ENCODE measurements at places on chromosomes 16 and 17. TPM values are rescaled to one million over a fixed set of nuclear protein-coding genes. Genes with fewer than 3 reads are reported as not detected.

- H3K4me1 ChIP-seq, result no peaks in the 10 kb centered on the region
- no peak for DNase-seq
- H3K27ac ChIP-seq, result no peak overlapping the region
- no peak overlapping the region for H3K4me3 ChIP-seq
Measured at GRCh38 chr17:34892461-34893249, 68.6 kb downstream of the CCT6B start.

GRCh38 chr17:17814162-17815061 lies 22.4 kb downstream of the SREBF1 start:
- DNase-seq, result no peak
- H3K4me3 ChIP-seq, result no peak overlapping the region
- peaks cover 21% of the 10 kb centered on the region for H3K4me1 ChIP-seq
- peaks cover 83% of the 10 kb centered on the region for H3K36me3 ChIP-seq

DNA sequence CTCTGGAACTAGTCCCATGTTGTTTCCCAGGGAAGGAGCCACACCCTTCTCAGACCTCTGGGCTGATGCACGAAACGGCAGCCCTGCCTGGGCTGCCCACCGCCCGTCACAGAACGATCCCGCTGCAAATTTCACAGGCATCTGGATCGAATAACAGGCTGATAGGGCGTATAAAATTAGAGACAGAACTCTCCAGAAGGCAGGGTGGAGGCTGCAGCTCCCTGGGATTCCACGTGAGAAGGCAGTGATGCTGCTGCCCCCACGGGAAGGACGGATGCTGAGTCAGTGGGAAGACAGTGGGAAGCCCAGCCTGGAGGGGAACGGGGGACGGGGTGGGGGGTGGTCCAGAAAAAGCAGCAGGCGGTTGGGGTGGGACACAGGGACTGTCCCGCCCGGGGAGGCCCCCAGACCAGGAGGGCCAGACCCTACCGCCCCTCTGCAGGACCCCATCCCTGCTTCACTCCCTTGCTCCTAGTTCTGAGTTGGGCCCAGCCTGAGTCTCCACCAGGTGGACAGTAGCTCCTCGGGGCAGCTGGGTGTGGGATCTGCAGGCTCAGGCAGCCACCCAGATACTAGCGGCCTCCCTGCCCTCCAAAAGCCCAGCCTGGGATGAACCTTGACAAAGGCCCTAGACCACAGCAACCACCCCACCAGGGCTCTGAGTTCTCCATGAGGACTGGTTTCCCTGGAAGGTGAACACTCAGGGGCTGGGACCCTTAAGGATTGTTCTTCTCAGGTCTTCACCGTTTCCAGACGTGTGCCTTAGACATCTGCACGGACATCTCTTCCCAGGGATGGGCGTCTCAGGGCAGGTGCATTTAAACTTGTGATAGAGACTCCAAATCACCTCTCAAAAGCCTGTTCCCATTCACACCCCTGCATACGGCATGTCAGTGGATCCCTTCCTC lies 117.8 kb downstream of the METRNL start:
- DNase-seq, result peak; percentile 37
- H3K4me1 ChIP-seq, result no peaks in the 10 kb centered on the region
- H3K27ac ChIP-seq, result no peak overlapping the region
- no peak overlapping the region for H3K4me3 ChIP-seq

DNA sequence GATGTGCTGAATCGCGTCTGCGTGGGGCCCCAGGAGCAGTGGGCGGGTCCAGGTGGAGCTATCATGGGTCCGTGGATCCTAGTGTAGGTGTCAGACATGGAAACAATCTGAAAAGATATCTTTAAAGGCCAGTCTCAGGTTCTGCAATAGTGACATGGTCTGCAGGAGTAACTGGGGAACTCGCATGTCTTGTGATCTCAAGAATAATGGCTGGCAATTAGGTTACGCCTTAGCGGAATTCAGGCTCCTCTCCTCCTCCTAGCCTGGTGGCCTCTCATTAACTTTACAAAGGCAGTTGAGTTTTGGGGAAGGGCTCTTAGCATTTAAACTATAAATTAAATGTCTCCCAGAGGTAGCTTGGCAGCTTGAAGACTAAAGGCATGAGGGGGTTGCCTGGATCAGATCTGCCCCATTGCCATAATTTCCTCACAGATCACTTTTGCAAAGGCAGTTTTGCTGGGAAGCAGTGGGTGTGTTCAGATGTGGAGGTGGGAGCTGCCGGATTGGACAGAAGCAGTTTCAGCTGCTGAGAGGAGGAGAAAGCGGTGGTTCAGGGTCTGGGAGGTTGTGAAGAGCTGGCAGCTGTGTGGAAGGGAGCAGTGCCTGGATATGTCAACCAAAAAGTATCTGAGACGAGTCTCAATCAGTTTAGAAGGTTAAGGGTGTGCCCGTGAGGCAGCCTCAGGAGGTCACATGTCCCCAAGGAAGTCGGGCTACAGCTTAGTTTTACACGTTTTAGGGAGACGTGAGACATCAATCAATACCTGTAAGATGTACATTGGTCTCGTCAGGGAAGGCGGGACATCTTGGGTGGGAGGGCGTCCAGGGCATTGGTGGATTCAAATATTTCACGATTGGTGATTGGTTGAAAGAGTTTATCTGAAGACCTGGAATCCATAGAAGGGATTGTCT lies 2.7 kb downstream of the TBCD start:
- H3K27me3 ChIP-seq, result no peaks in the 10 kb centered on the region
- peaks cover 3% of the 10 kb centered on the region for H3K36me3 ChIP-seq
- DNase-seq, result no peak
- peaks cover 13% of the 10 kb centered on the region for H3K4me1 ChIP-seq
- H3K4me3 ChIP-seq, result no peak overlapping the region
- no peak overlapping the region for H3K27ac ChIP-seq

- no peaks in the 10 kb centered on the region for H3K27me3 ChIP-seq
- H3K4me1 ChIP-seq, result no peaks in the 10 kb centered on the region
- H3K4me3 ChIP-seq, result no peak overlapping the region
- DNase-seq, result no peak
- peaks cover 49% of the 10 kb centered on the region for H3K36me3 ChIP-seq
- H3K27ac ChIP-seq, result no peak overlapping the region
Measured at GRCh38 chr16:82146957-82147356, 23.1 kb downstream of the MPHOSPH6 start.

- peaks cover 8% of the 10 kb centered on the region for H3K27me3 ChIP-seq
- no peaks in the 10 kb centered on the region for H3K4me1 ChIP-seq
- no peak overlapping the region for H3K27ac ChIP-seq
- H3K36me3 ChIP-seq, result no peaks in the 10 kb centered on the region
- no peak overlapping the region for H3K4me3 ChIP-seq
- DNase-seq, result no peak
Measured at GRCh38 chr16:50525716-50526115, 22.5 kb upstream of the NKD1 start.

DNA sequence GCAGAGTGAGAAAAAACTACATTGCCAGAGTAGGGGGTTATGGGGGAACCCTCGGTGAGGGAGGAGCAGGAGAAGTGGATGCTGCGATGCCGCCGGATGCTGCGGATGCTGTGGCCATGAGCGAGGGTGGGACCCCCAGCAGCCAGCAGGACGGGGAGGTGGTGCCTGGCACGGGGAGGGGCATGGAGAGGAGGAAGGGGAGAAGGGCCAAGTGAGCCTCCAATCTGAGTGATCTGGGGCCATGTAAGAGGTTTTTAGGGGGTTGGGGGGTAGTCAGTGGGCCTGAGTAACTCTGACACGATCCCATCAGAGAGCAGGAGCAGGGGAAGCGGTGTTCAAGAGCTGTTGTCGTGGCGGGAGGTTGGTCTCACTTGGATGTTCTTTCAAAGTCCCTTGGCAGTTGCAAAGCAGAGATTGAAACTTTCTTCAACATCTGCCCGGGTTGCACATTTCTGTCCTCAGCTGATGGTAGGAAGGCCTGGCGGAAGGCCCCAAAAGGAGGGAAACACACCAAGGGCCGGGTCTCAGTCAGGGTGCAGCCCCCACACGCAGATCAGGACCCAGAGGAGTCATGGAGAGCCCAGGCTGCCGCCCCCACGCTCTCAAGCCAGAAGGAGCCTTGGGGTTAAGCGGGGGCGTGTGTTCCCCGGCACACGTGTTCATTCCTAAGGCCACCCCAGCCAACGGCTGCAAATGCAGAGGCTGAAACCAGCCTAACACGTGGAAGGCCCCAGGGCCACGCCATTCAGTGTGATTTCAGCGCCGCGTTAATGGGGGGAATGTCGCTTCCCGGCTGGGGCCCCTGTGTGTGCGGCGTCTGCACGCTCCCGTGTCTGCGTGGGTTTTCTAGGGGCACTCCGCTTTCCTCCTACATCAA lies 81.7 kb downstream of the ZDHHC7 start:
- no peak for DNase-seq
- H3K27ac ChIP-seq, result peak overlapping the region; percentile 65
- H3K36me3 ChIP-seq, result no peaks in the 10 kb centered on the region
- H3K4me3 ChIP-seq, result no peak overlapping the region
- H3K4me1 ChIP-seq, result peaks cover 10% of the 10 kb centered on the region

DNA sequence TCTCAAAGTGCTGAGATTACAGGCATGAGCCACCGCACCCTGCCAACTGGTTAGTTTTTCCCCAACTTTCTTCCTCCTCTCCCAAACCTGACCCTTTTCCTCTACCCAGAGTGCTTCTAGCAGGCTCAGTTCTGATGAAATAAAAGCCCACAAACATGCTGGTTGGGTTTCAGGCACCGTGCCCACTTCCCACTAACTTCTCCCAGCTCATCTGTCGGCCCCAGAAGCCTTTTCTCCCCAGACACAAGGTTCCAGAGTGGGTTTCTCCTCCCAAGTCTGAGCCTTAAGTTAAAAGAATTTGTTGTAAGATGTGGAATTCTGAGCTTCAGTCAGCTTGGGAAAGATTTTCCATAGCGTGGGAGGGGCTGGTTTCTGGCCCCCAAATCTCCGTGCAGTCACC lies 11.5 kb upstream of the SCN4A start:
- peak overlapping the region; percentile 78 for H3K27ac ChIP-seq
- no peaks in the 10 kb centered on the region for H3K36me3 ChIP-seq
- H3K4me3 ChIP-seq, result no peak overlapping the region
- H3K4me1 ChIP-seq, result peaks cover 58% of the 10 kb centered on the region

- no peaks in the 10 kb centered on the region for H3K27me3 ChIP-seq
- peaks cover 30% of the 10 kb centered on the region for H3K4me1 ChIP-seq
- no peaks in the 10 kb centered on the region for H3K36me3 ChIP-seq
- H3K4me3 ChIP-seq, result no peak overlapping the region
- H3K27ac ChIP-seq, result no peak overlapping the region
Measured at GRCh38 chr16:56613706-56614105, 5.3 kb downstream of the MT2A start.

GRCh38 chr16:53509906-53510703 lies 7.1 kb upstream of the AKTIP start:
- H3K27ac ChIP-seq, result peak overlapping the region; percentile 83
- H3K27me3 ChIP-seq, result no peaks in the 10 kb centered on the region

- H3K27ac ChIP-seq, result no peak overlapping the region
- no peaks in the 10 kb centered on the region for H3K36me3 ChIP-seq
- no peaks in the 10 kb centered on the region for H3K27me3 ChIP-seq
- no peaks in the 10 kb centered on the region for H3K4me1 ChIP-seq
- no peak overlapping the region for H3K4me3 ChIP-seq
Measured at GRCh38 chr16:10708969-10709368, 14.2 kb upstream of the TEKT5 start.

- H3K27me3 ChIP-seq, result no peaks in the 10 kb centered on the region
- peak; percentile 86 for DNase-seq
- H3K4me1 ChIP-seq, result peaks cover 29% of the 10 kb centered on the region
- H3K27ac ChIP-seq, result peak overlapping the region; percentile 88
Measured at GRCh38 chr16:10738231-10739077, 5.2 kb upstream of the NUBP1 start.

DNA sequence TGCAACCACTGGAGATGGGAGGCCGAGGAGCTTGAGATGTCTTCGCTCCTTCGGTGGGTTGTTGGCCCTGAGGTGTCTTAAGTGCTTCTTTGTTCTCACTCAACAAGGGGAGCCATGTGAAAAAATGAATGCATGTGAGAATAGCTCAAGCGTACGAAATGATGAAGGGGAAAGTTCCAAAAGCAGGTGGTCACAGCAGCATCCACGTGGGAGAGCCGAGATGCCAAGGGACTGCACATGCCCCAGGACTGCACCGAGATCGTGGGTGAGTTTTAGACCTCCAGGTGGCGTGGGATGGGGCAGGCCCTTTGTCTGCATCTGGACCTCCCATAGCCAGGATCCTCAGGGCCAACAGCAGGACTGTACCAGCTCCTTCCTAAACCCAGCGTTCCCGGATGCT lies 8.1 kb downstream of the SLC38A8 start:
- no peaks in the 10 kb centered on the region for H3K36me3 ChIP-seq
- no peak overlapping the region for H3K27ac ChIP-seq
- H3K4me3 ChIP-seq, result no peak overlapping the region
- no peaks in the 10 kb centered on the region for H3K4me1 ChIP-seq

- DNase-seq, result no peak
- peaks cover 6% of the 10 kb centered on the region for H3K4me1 ChIP-seq
- peak overlapping the region; percentile 28 for H3K27ac ChIP-seq
- H3K27me3 ChIP-seq, result no peaks in the 10 kb centered on the region
Measured at GRCh38 chr16:14489460-14489859, 140.6 kb downstream of the PARN start.

- peaks cover 46% of the 10 kb centered on the region for H3K4me1 ChIP-seq
- H3K27me3 ChIP-seq, result no peaks in the 10 kb centered on the region
- DNase-seq, result peak; percentile 58
- H3K36me3 ChIP-seq, result peaks cover 13% of the 10 kb centered on the region
- peak overlapping the region; percentile 91 for H3K27ac ChIP-seq
Measured at GRCh38 chr17:47895347-47895855, 635 bp upstream of the SP2 start.

DNA sequence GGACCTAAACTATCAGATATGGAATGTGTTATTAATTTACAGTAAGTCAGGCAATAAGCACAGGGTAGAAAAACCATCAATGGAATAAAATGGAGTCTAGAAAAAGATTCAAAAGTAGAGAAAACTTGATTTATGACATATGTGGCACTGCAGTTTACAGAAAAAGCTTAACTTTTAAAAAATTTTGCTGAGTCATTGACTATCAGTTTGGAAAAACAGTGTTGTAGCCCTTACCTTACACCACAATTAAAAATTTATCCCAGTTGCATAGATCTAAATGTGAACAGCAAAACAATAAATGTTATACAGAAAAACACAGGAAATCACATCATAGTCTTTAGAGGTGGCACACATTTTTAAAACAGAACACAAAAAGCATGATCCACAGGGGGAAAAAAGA lies 108.5 kb downstream of the USP22 start:
- peaks cover 16% of the 10 kb centered on the region for H3K4me1 ChIP-seq
- H3K36me3 ChIP-seq, result no peaks in the 10 kb centered on the region
- H3K27me3 ChIP-seq, result no peaks in the 10 kb centered on the region

Gene MYL11
- not detected for total RNA-seq

Gene CD300LB
- 0.57 TPM for total RNA-seq

Gene CEMP1
- not detected for total RNA-seq

Gene TOX3
- not detected for total RNA-seq

Gene CLEC19A
- not detected for total RNA-seq

Gene CLEC18A
- not detected for total RNA-seq

Gene TPSAB1
- total RNA-seq, result not detected

Gene KRTAP2-1
- not detected for total RNA-seq

Gene KCNJ2
- total RNA-seq, result 49.1 TPM

Gene GRB2
- total RNA-seq, result 37.2 TPM

Gene KRTAP1-5
- total RNA-seq, result not detected

Gene PLXDC1
- total RNA-seq, result 15.6 TPM

Gene RNFT1
- 9.7 TPM for total RNA-seq

Gene HSD3B7
- total RNA-seq, result 5.8 TPM

Measured in heart left ventricle (tissue), 16 donors.